ENCODE measurements at places on chromosomes 16 and 17. TPM values are rescaled to one million over a fixed set of nuclear protein-coding genes. Genes with fewer than 3 reads are reported as not detected.

The AXIN2 gene
- total RNA-seq, result 46.5 TPM

The CTRL gene
- 0.89 TPM for total RNA-seq

The GJC1 gene
- total RNA-seq, result 18.6 TPM

The NGFR gene
- total RNA-seq, result 2.8 TPM

The SPN gene
- 3.5 TPM for total RNA-seq

The ACSM2A gene
- total RNA-seq, result not detected

The ADAM11 gene
- not detected for total RNA-seq

The PPY gene
- not detected for total RNA-seq

The KRTAP17-1 gene
- not detected for total RNA-seq

The ABCA6 gene
- 9.0 TPM for total RNA-seq

The CRYBA1 gene
- not detected for total RNA-seq
